ENCODE measurements at places on chromosomes 2 and 18.

DNA sequence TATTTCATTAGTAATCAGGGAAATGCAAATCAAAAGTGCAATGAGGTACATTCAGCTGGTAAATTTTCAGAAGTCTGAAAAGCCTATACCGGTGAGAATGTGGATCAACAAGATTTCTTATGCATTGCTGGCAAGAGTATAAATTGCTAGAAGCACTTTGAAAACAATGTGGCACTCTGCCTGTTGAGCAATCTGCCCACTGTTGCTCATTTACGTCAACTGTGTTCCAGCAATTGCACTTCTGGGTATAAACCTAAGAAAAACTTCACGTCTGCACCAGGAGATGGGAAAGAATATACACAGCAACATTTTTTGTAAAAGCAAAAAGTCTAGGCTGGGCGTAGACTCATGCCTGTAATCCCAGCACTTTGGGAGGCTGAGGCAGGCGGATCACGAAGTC lies 40.8 kb downstream of the MTERF4 start:
- peak; percentile 16 for DNase-seq

GRCh38 chr2:207787017-207787416 lies 17.3 kb upstream of the FZD5 start:
- DNase-seq = no peak

DNA sequence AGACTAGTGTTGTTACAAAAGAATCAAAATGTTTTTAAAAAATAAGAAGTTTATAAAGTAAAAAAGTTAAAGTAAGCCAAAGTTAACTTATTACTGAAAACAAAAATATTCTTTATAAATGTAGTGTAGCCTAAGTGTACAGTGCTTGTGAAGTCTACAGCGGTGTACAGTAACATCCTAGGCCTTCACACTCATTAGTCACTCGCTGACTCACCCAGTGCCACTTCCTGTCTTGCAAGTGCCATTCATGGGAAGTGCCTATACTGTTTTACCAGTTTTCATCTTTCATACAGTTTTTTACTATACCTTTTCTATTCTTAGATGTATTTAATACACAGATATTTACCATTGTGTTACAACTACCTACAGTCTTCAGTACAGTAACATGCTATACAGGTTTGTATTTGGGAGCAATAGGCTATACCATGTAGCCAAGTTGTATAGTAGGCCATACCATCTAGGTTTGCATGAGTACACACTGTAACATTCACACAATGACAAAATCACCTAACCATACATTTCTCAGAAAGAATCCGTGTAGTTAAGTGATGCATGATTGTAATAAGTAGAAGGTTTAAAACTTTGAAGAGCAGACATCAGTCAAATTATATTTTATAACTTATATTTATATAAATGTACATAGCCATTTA lies 13.4 kb downstream of the SERPINB7 start:
- DNase-seq = peak; percentile 75

GRCh38 chr2:56372071-56372656 lies 188.4 kb downstream of the CCDC85A start:
- no peak for DNase-seq

GRCh38 chr2:136173126-136173525 lies 55.2 kb upstream of the CXCR4 start:
- no peak for DNase-seq

- DNase-seq = no peak
Observed at GRCh38 chr2:174858745-174859144, 94.5 kb upstream of the CHRNA1 start.

DNA sequence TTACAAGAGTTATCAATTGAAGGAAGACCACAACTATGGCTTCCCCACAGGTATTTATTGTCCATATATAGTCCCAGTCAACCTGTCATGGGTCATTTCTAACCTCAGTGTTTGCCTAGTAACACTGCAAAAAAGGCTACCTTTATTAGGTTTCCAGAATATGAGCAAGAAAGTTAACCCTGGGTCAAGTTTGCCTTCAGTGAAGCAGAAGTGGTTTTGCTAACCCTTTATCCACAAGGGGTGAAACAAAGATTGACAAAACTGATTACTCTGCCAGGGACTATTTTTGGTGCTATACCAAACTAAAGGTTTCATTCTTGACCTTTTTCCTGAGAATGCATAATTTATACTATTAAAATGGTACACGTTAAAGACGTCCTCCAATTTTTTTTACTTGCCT lies 28.8 kb downstream of the SP100 start:
- DNase-seq = no peak

GRCh38 chr2:111227716-111228141 lies 107.0 kb downstream of the BCL2L11 start:
- DNase-seq = peak; percentile 62

DNA sequence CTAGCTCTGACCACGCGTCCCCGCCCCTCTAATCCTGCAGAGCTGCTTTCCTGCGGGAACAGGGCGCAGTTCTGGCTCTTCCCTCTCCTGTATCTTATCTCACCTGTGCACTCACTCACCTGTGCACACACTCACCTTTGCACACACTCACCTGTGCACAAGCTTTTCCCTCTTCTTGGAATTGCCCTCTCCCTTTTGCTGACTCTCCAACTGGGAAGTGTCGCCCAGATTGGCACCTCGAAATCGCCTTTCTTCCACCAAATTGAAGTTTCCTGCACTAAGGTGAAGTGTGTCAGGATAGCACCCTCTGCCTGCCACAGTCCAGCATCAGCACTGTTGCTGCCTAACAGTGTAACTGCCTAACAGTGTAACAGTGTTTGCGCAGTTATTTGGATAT lies 566 bp upstream of the CMPK2 start:
- no peak for DNase-seq

DNA sequence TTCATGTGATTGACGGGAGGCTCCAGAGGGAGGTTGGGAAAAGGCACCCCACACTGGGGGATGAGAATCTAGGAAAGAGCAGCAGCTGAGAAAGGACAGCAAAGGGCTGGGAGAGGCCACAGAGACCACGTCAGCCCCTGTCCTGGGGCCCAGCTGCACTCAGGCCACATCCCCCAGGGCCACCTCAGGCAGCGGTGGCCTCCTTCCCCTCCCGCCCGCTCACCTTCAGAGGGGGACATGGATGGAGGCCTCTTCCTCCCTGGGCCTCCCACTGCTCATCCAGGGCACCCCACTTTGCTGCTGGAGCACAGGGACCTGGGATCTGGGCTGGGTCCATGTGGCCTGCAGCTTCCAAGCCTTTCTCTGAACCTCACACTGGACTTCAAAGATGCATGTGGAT lies 199.8 kb upstream of the HDAC4 start:
- DNase-seq = no peak

DNA sequence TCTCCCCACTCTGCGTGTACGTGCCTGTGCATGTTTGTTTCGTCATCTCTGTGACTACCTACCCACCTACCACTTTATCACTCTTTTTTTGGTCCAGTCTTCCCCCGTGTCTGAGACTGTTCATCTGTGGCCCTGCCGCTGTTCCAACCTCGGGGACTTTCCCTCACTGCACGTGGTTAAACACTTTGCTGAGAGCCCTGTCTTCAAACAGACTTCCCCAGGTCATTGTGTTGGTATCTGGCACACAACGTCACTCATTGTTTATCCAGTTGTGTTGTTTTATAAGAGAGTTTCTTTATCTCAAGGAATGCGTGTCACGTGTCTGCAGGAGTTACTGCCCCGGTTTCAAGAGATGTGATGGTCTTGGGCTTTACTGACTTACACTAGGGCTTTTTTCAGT lies 262.0 kb upstream of the RASGRP3 start:
- peak; percentile 42 for DNase-seq

DNA sequence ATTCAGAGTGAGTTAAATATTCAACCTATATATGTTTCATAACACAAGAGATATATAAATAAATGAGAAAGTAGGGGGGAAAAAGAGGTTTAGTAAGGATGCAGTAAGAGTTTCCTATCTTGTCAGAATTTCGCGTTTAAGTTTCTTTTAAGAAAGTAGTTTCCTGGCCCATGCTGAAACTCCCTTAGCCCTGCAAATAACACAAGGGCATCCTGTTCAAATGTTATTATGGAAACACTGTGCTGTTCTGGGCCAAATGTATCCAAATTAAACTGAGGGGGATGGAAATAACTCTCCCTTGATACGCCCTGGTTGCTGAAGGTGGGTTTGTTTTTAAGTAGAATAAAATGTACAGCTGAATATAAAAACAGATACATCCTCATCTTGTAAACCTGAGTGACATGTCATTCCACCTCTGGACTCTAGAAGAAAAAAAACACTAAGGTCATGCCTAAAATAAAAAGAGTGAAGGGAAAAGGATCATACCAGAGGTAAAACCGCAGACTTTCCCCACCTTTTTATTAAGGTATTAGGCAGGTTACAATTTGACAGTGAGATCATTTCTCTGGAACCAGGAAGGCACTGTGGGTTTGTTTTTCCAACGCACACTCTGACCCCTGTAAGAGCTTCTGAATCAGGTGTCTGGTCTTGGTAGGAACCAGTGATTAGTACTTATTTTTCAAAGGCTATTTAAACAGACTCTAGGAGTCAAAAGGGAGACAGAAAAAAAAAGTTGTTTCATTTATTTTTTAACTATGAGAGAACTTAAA lies 16.7 kb downstream of the BCL2 start:
- DNase-seq = no peak

DNA sequence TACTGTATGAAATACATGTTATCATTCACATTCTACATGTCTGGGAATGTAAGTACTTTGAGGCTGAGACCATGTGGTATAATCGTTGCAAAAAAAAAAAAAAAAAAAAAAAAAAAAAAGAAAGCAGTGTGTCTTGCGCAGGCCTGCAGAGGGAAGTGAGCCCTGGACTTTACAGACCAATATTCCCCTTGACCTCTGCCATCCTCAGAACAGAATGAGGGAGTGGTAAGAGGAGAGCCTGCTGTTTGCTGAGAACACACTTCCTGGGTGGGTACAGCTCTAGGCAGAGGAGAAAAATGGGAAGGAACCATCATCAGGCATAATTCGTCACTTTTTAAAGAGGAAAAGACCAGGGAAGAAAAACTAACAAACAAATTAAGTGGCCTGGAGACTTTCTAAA lies 28.8 kb upstream of the TBC1D8 start:
- DNase-seq = no peak

- no peak for DNase-seq
Observed at GRCh38 chr2:36615222-36615621, 17.3 kb upstream of the FEZ2 start.

DNA sequence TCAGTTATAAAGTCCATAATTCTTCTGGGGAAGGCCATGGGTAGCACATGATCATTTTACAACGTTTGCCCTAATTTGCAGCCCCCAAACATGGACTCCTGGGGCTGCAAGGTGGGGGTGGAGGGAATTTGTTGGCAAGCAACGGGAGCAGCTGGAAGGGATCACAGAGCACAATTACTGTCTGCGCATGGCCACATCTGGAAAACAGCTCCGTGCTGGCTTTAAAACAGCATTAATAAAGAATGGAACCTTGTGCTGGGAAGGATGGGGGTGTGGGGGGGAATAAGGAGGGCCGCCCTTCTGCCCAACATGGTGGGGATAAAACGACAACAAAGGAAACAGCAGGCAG lies 60.9 kb upstream of the SLC14A2 start:
- no peak for DNase-seq

- DNase-seq = no peak
Observed at GRCh38 chr18:46657115-46657955, at the start of gene LOXHD1. Gene LOXHD1 (minus strand): TSS chr18:46657220. CDS start chr18:46657033, 187 bp downstream.

DNA sequence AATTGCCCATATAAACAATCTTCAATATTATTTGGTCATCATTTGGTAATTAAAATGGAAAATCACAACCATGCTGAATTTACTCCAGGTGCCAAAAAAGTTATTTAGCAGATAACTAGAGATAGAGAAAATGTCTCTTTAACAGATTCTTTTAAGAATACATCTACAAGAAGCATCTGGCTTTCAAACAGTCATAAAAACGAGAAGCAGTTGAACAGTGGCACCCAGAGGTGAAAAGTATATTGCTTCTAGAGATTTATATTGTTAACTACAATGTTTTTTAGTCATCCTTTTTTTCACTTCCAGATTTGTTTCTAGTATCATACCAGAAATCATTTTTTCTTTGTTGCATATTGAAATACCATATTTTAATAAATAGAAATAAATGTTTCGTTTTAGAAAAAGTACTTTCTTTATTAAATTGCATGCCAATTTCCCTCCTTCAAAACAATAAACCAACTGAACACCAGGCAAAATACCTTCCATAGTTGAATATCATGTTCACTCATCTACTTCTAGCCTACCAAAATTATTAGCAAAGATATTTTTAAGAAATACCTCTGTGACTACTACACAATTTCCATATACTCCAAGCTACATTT lies 65.4 kb upstream of the HNRNPA3 start:
- DNase-seq = peak; percentile 43

DNA sequence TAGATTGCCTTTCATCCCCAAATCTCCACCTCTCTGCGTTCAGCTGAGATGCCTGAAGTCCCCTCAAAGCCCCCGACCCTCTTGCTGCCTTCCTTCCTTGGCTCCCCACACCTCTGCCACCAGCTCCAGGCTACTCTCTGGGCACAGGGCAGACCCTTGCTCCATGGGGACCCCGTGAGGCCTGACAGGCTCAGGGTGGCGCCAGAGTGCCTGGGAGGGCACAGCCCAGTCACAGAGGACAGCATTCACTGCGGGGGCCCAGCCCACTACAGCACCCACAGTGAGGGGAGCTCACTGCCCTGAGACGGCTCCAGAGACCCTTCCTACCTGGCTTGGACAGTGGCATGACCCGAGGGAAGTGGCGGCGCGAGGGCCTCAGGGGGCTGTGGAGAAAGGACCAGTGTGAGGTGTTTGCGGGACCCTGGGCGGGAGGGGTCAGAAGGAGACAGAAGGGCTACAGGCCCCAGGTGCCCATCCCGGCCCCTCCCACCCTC lies 51.0 kb downstream of the AQP12A start:
- no peak for DNase-seq

DNA sequence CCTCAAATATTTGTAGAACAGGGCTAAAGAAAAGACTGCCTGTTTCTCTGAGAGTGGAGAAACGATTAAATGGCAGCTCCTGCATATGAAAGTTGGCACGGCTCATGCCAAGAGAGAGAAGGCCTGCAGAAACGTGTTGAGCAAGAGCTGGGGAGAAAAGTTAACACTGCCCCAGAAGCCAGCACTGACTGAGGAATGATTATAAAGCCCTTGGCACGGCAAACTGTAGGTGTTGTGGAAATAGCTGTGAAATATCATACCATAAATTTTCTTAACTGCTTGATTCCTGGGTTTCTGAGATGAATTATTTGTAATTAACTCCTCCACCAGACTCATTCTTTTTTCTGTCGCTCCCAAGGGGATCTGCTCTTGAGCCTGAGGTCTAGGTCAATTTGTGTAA lies 4.3 kb downstream of the FRZB start:
- DNase-seq = no peak

GRCh38 chr2:129777762-129778583 lies 201.5 kb upstream of the RAB6C start:
- DNase-seq = no peak

DNA sequence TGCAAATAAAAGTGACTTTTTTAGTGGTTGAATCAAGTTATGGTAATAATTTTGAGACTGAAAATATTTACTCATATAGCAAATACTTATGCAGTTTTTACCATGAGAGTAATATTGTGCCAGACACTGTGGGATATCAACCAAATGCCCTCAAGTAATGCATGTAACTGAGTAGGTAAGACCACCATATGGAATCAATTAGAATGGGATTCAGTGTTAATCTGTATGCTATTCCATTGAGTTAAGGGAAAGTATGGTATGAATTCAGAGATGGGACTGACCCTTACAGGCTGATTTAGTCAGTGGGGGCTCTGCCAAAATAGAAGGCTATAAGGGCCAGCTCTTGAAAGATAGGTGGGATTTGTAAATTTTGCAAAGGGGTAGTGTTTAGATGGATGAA lies 131.6 kb downstream of the CCDC85A start:
- DNase-seq = no peak

All from AG09309 (cell line).